ENCODE measurements at places on chromosomes 7 and 10. TPM values are rescaled to one million over a fixed set of nuclear protein-coding genes. Genes with fewer than 3 reads are reported as not detected.

The DAGLB gene
- 10.3 TPM for total RNA-seq

The ZNF789 gene
- 22.2 TPM for total RNA-seq

The ATAD1 gene
- 60.6 TPM for total RNA-seq

The LIPJ gene
- 0.26 TPM for total RNA-seq

The TUBAL3 gene
- total RNA-seq: 0.16 TPM

The NANOS1 gene
- total RNA-seq: 2.2 TPM

The CYP2C19 gene
- not detected for total RNA-seq

The CFAP70 gene
- total RNA-seq: 2.2 TPM

Measured in urinary bladder (tissue), 4 donors.